ENCODE measurements at places on chromosomes 7 and 10. TPM values are rescaled to one million over a fixed set of nuclear protein-coding genes. Genes with fewer than 3 reads are reported as not detected.

- peaks cover 32% of the 10 kb centered on the region for H3K36me3 ChIP-seq
- DNase-seq = no peak
- peak overlapping the region; percentile 92 for H3K4me3 ChIP-seq
- peak overlapping the region; percentile 89 for H3K27ac ChIP-seq
- peaks cover 4% of the 10 kb centered on the region for H3K27me3 ChIP-seq
- H3K4me1 ChIP-seq = peaks cover 10% of the 10 kb centered on the region
Observed at GRCh38 chr7:6730343-6730633, 23.5 kb upstream of the ZNF12 start.

- H3K36me3 ChIP-seq = no peaks in the 10 kb centered on the region
- no peak overlapping the region for H3K4me3 ChIP-seq
- H3K27ac ChIP-seq = no peak overlapping the region
- H3K27me3 ChIP-seq = peaks cover 14% of the 10 kb centered on the region
- H3K4me1 ChIP-seq = no peaks in the 10 kb centered on the region
Observed at GRCh38 chr10:78148961-78149612, 115.4 kb downstream of the RPS24 start.

Gene CALML3
- total RNA-seq = not detected

DNA sequence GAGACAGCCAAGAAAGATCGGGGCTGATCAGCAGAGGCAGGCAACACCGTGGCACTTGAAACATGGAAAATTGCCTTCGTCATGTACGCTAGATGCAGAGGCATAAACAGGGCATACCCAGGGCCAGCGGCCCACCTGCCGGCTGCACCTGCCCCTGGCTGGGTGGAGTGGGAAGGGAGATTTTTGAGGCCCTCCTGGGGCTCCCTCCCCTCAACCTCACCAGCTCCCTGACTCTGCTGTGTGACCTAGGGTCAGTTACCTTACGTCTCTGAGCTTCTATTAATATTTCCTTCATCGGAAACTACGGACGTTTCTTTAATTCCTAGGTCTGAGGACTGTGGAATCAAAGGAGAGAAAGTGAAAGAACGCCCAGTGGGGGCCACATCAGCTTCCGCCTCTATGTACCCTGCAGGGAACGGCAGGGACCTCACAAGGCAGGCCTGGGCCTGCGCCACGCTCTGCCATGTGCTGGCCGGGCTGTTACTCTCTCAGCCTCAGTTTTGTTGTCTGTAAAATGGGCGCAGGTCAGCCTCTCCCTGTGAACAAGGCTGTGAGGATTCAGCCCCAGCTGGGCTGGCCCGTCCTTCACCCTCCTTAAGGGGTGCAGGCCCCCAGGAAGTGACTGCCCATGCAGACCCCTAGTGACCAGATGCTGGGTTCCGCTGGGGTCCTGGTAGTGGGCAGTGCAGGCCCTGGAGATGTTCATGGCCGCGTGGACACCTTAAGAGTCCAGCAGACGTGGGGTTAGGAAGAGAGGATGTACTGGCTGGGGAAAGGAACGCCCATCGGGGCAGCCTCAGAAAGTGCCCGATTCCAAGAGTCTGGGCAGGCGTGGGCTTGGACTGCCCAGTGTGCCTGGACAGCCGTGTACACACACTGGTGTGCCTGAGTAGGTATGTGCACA, 22.7 kb downstream of the ELFN1 start:
- no peaks in the 10 kb centered on the region for H3K36me3 ChIP-seq
- no peak overlapping the region for H3K27ac ChIP-seq
- no peak overlapping the region for H3K4me3 ChIP-seq
- H3K4me1 ChIP-seq = no peaks in the 10 kb centered on the region
- peak; percentile 15 for DNase-seq

Gene TMEM213
- total RNA-seq = not detected

DNA sequence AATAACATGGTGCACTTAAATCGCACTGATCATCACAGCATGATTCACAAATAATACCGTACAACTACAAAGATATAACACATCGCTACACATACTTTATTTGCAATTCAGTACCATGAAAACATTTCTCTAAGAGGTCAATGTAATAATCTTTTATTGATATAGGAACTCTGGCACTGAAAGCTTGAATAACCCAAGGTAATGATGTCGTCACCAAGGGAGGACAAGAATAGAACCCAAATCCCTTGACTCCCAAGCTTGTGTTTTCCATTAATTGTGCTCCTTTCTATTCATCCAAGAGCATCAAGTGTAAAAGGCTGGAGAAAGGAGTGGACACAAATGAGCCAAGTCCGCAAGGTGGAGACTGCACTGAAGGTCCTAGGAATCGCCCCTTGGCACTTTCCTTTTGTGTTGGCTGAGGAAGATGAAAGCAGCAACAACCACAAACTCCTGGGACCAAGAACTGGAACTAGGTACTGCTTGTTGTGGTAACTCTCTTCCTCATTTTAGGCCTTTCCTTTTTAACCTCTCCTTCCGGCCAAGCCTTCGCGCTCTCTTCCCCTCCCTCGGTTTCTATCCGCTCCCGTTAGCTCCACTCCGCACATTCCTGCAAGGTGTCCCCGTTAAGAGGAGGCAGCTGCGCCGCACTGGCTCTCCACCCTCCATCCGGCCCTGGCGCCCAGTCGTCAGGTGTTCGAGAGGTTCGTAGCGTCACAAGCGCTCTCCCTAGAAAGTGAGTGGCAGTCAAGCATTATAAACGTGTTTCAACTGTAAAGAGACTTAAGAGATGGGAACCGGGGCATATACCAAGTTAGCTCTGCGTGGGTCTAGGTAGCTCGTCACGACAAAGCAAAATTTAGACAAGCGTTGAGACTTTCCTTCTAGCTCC, 1.0 kb upstream of the CBLL1 start:
- H3K27ac ChIP-seq = peak overlapping the region; percentile 100
- DNase-seq = peak; percentile 75
- peak overlapping the region; percentile 95 for H3K4me3 ChIP-seq
- H3K4me1 ChIP-seq = peaks cover 20% of the 10 kb centered on the region
- H3K36me3 ChIP-seq = no peaks in the 10 kb centered on the region

GRCh38 chr10:48550977-48551376, 53.9 kb downstream of the ARHGAP22 start:
- no peaks in the 10 kb centered on the region for H3K4me1 ChIP-seq
- no peak overlapping the region for H3K27ac ChIP-seq
- no peaks in the 10 kb centered on the region for H3K27me3 ChIP-seq
- DNase-seq = no peak

Gene FZD8
- 0.28 TPM for total RNA-seq

- peak; percentile 72 for DNase-seq
- H3K4me1 ChIP-seq = peaks cover 24% of the 10 kb centered on the region
- H3K4me3 ChIP-seq = peak overlapping the region; percentile 94
- peaks cover 23% of the 10 kb centered on the region for H3K36me3 ChIP-seq
- peak overlapping the region; percentile 99 for H3K27ac ChIP-seq
Observed at GRCh38 chr7:92133737-92134270, 473 bp downstream of the CYP51A1 start.

Gene CPXM2
- total RNA-seq = not detected

DNA sequence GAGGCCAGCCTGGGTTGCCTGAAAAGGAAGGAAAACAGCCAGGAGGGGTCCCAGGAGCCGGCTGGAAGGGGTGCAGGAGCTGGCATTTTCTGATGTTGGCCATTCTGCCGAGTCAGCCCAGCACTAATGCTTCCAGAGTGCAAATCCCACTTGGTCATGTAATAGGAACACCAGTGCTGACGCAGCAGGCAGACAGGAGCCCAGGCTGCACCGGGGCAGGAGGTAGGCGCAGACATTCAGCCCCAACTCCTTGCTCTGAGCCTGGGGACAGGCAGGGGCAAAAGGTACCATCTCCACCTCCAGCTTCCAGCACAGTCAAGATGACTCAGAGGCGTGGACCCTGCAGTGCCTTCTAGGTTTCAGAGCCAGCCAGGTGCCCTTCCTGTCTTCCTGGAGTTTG, 10.2 kb upstream of the YWHAG start:
- H3K36me3 ChIP-seq = no peaks in the 10 kb centered on the region
- H3K27ac ChIP-seq = no peak overlapping the region
- peaks cover 26% of the 10 kb centered on the region for H3K27me3 ChIP-seq
- no peak overlapping the region for H3K4me3 ChIP-seq
- H3K4me1 ChIP-seq = peaks cover 10% of the 10 kb centered on the region

DNA sequence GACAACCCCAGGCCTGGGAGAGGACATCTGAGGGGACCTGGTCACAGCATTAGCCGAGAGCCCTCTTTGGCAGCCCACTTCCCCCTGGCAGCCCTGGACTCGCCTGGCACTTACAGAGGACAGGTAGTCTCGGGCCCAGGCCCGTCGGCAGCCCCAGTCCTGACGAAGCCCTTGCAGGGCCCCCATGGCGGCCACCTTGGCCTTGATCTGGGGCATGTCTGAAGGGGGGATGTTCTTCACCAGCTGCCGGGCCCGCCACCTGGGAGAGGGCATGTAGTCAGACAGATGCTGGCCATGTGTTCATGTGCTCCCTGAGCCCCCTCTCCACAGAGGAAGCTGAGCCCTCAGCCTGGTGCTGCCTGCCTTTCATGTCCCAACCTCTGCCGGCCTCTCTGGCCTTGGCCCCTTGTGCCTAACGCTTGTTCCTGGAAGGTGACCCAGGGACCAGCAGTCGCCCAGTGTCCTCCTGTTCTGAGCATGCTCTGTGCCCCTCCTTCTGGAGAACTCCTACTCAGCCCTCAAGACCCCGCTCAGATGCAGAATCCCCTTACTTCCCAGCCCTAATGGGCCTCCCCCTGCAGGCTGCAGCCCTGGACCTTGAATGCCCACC, 13.9 kb downstream of the MYO1G start:
- peaks cover 14% of the 10 kb centered on the region for H3K4me1 ChIP-seq
- DNase-seq = no peak
- H3K27ac ChIP-seq = no peak overlapping the region
- no peaks in the 10 kb centered on the region for H3K27me3 ChIP-seq
- H3K36me3 ChIP-seq = peaks cover 20% of the 10 kb centered on the region
- no peak overlapping the region for H3K4me3 ChIP-seq

GRCh38 chr10:70750156-70750703, 34.9 kb downstream of the TBATA start:
- no peak for DNase-seq
- no peak overlapping the region for H3K4me3 ChIP-seq
- no peak overlapping the region for H3K27ac ChIP-seq
- H3K27me3 ChIP-seq = no peaks in the 10 kb centered on the region
- H3K4me1 ChIP-seq = no peaks in the 10 kb centered on the region

Gene MOGAT3
- total RNA-seq = not detected

Gene ICA1
- 2.4 TPM for total RNA-seq

- peaks cover 18% of the 10 kb centered on the region for H3K4me1 ChIP-seq
- no peaks in the 10 kb centered on the region for H3K27me3 ChIP-seq
- DNase-seq = no peak
- H3K4me3 ChIP-seq = no peak overlapping the region
- H3K27ac ChIP-seq = no peak overlapping the region
Observed at GRCh38 chr7:117017702-117018266, 64.5 kb downstream of the ST7 start.

Gene RBM20
- 0.17 TPM for total RNA-seq

GRCh38 chr7:116455499-116455898, 44.0 kb upstream of the CAV2 start:
- no peak for DNase-seq
- H3K4me3 ChIP-seq = no peak overlapping the region
- no peak overlapping the region for H3K27ac ChIP-seq
- no peaks in the 10 kb centered on the region for H3K27me3 ChIP-seq

DNA sequence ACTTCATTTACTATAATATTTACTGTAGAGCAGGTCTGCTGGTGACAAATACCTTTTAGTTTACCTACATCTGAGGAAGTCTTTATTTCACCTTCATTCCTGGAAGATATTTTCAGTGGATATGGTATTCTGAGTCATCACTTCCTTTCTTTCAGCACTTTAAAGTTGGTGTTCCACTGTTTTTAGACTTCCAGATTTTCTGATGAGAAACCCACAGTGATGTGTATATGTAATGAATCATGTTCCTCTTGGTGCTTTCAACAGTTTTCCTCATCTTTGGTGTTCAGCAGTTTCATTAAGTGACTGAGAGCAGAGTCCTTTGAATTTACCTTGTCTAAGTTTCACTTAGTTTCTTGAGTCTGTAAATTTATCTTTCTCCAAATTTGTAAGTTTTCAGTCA, 36.4 kb downstream of the COPG2 start:
- no peaks in the 10 kb centered on the region for H3K4me1 ChIP-seq
- H3K4me3 ChIP-seq = no peak overlapping the region
- no peak overlapping the region for H3K27ac ChIP-seq
- H3K36me3 ChIP-seq = peaks cover 13% of the 10 kb centered on the region
- no peak for DNase-seq

Gene CACNA2D1
- not detected for total RNA-seq

Gene NPTX2
- total RNA-seq = not detected

Gene IDI2
- not detected for total RNA-seq

DNA sequence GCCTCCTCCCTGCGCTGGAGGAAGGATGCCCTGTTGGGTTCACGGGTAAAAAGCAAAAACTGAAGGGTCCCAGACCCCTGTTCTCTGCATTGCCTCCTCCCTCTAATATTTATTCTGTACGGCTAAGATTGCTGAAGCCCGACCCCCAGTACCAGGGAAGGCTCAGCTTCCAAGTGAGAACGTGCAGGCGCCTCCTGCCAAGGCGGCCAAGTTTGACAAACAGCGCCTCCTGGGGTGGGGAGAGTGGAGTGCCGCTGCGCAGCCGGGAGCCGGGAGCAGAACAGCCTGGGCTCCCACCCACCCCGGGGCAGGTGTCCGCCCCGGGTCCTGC, 4.7 kb upstream of the EBF3 start:
- peak; percentile 51 for DNase-seq
- H3K27ac ChIP-seq = no peak overlapping the region
- H3K27me3 ChIP-seq = peaks cover 60% of the 10 kb centered on the region
- no peaks in the 10 kb centered on the region for H3K36me3 ChIP-seq

- no peak overlapping the region for H3K4me3 ChIP-seq
- H3K27ac ChIP-seq = no peak overlapping the region
- H3K4me1 ChIP-seq = peaks cover 6% of the 10 kb centered on the region
- no peak for DNase-seq
Observed at GRCh38 chr7:131897790-131898165, 341.4 kb upstream of the PODXL start.

GRCh38 chr10:93498166-93498565, 1.8 kb downstream of the CEP55 start:
- peak overlapping the region; percentile 94 for H3K4me3 ChIP-seq
- H3K27me3 ChIP-seq = peaks cover 5% of the 10 kb centered on the region
- H3K27ac ChIP-seq = peak overlapping the region; percentile 80
- no peak for DNase-seq

GRCh38 chr7:75711656-75712514, 26.9 kb downstream of the HIP1 start:
- peaks cover 9% of the 10 kb centered on the region for H3K4me1 ChIP-seq
- no peak overlapping the region for H3K4me3 ChIP-seq
- H3K27ac ChIP-seq = no peak overlapping the region
- H3K27me3 ChIP-seq = peaks cover 16% of the 10 kb centered on the region
- no peak for DNase-seq

Gene EN2
- total RNA-seq = not detected

DNA sequence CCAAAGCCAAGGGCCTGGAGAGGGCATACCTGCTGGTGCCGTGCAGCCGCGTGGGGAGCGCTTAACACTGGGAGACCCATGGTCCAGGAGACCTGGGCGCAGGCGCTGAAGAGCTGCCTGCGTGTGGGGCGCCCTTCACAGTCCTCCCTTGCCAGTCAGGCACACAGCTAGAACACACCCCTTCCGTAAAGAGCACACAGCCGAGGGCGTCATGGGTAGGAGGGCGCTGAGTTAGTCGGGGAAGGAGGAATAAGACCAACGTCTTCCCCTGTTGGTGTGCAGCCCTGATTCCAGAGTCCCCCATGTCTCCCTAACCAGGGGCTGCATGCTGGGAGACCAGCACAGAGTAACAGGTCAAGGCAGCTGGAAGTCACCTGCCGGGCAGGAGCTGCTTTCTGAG, 273.9 kb downstream of the USP6NL start:
- H3K27ac ChIP-seq = peak overlapping the region; percentile 38
- DNase-seq = no peak
- no peaks in the 10 kb centered on the region for H3K27me3 ChIP-seq
- H3K4me3 ChIP-seq = no peak overlapping the region
- peaks cover 19% of the 10 kb centered on the region for H3K36me3 ChIP-seq
- H3K4me1 ChIP-seq = peaks cover 15% of the 10 kb centered on the region
